ENCODE measurements at places on chromosomes 4 and X.

DNA sequence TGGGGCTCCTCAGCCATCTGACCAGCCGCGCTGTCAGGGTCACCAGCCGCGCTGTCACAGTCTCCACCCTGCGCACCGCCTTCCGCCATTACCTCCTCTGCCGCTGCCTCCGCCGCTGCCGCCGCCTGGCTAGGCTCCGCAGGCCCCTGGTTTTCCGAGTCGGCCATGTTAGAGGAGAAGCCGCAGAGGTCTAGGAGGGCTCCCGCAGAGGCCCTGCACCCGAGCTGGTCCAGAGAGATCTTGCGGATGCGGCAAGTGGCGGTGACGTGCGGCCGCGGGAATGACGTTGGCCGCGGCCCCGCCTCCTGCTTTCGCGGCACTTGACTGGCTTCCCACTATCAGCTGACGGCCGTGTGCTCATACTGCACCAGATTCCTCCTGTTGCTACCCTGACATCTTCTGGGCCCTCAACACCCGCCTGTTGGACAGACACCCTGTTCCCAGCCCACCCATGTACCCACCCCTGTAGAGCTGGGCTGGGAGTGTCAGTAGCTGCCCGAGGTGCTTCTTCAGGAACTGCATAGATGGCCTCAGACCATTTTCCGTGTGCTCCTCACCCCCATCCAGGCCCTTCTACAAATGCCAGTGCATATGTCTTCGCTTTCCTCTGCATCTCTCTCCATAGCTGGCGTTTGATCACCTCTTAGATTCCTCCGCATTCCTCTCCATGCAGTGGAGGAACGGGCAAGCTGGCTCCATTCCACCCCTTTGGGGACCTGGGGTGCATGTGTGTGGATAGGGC lies at the start of gene NAP1L5:
NAP1L5 (minus strand) TSS at position 242 of the 742 bp plus-strand sequence; CDS start at position 167, 75 bp downstream.
- no peak for DNase-seq

DNA sequence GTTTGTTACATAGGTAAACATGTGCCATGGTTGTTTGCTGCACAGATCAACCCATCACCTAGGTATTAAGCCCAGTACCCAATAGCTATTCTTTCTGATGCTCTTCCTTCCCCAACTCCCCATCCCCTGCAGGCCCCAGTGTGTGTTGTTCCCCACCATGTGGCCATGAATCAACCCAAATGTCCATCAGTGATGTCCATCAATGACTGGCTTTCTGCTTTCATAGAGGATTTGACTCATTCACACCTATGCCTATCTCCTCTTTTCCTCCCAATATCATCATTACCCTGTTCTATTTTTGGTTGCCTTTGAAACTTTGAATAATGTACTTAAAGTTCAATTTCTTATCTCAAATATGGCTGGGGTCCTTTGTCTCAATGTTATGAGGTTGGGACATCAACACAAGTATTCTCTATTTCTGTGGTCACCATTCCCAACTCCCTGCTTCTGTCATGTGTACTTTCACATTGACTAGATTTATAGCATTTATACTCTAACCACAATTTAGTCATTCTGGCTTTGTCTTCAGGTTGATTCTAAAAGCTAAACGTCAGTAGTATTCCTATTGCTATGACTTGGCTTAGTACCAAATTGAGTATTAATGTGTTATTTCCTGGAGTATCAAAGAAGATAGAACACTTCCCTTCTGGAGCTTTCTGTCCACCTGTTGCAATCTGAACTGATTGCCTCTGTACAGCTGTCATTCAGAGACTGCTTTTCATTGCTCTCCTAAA lies 107.2 kb downstream of the TAB3 start:
- DNase-seq = no peak

GRCh38 chr4:181950372-181951127 lies 292.7 kb upstream of the TENM3 start:
- no peak for DNase-seq

GRCh38 chrX:65921363-65921762 lies 118.5 kb downstream of the VSIG4 start:
- DNase-seq = no peak

- no peak for DNase-seq
Measured at GRCh38 chr4:128516301-128516969, 228.8 kb upstream of the PGRMC2 start.

DNA sequence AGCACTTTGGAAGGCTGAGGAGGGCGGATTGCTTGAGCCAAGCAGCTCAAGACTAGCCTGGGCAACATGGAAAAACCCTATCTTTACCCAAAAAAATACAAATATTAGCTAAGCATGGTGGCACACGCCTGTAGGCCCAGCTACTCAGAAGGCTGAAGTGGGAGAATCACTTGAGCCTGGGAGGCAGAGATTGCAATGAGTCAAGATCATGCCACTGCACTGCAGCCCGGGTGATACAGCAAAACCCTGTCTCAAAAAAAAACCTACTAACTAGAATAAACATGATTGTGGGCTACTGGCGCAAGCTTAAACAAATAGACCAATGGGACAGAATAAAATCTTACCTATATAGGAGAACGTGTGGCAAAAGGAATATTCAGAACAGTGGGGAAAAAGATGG lies 7.3 kb downstream of the CDKL2 start:
- DNase-seq = no peak

DNA sequence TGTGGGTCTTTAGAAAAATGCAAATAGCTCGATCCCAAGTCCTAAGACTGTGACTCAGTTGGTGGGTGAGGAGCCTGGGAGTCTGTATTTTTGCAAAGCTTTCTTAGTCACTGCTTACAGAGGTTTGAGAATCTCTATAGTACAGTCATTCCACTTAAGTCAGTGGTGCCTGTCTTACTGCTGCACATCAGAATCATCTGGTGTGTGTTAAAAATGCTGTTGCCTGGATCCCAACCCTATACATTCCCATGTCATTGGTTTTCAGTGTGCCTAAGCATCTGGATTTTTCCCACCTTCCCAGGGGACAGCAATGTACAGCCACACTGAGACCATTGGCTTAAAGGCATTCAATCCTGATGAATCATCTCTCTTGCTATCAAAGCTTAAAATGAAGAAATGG lies 21.0 kb upstream of the GEMIN8 start:
- DNase-seq = no peak

DNA sequence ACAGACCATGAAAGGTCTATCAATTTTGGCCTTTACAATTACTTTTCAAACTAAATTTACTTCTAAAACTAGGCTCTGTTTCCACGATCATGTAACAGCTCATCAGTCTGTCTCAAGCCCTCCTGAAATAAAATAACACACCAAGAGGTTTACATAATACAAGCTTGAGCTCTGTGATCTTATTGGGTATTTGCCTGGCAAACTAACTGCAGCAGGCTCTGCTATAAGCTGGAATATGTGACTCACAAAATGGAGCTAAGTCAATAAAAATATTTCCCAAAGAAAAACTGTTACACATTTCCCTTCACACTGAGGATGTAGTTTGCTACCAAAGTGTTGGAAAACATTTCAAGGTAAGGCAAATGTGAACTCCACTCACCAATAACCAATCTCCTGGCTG lies 94.7 kb upstream of the GPM6B start:
- no peak for DNase-seq

- DNase-seq = no peak
Measured at GRCh38 chr4:82493721-82494425, 63.5 kb downstream of the ENOPH1 start.

DNA sequence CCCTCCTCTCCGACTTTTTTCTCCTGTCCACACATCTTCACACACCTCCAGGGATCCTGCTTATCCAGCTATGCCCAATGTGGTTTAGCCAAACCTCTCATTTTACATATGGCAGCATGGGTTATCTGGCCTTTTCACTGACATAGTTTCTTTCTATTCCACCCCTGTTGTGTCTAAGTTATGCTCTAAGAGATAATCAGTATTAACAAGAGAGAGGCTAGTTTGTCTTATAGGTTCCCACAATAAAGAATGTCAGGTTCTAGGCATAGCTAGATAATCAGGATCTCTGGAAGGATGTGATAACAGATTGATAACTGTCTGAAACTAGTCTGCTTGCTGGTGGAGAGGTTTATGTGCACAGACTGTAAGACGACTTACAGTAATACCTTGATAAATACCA lies 7.7 kb upstream of the GALNT7 start:
- DNase-seq = no peak

DNA sequence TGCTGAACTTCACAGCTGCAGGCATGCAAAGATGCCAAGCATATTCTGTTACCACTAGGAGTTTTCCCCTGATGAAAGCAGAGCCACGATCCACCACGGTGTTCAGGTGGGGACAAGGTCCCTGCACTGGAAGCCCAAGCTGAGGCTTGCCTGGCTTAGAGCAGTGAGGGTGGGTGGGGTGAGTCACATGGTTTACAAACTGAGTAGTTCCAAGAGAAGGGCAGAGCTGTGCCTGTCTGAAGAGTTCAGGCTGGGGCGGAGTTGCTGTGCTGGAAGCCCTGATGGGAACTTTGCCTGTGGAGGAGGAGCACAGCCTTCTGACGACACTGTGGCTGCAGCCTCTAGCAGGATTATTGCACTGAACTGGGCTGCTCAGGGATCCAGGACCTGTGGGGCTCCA lies 45.5 kb downstream of the FAM9B start:
- DNase-seq = no peak

DNA sequence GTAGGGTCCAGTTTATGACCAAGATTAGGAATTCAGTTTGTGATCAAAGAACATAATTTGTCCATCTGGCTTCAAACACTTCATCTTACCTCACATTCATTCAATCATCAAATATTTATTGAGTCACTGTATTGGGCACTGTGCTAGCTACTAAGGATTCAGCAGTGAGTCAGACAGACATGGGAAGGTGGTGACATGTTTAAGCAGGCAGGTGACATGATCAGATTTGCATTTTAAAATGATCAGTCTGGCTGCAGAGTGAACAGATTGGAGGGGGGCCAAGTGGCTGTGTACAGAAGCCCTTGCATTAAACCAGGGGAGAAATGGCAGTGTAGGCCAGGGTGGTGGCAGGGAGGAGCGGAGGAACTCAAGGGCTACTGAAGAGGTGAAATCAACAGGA lies 25.1 kb upstream of the APLN start:
- DNase-seq = no peak

DNA sequence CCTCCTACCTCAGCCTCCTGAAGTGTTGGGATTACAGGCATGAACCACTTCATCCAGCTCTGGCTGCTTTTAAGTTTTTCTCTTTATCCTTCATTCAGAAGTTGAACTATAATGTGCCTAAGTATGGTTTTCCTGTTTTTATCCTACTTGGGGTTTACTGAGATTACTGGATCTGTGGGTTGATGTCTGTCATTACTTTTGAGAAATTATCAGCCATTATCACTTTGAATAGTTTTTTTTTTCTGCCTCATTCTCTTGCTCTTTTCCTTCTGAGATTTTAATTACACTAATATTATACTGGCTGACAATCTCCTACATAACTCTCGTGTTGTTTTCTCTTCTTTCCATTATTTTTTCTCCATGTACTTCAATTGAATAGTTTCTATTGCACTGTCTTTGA lies 47.6 kb upstream of the MORC4 start:
- DNase-seq = no peak

- DNase-seq = no peak
Measured at GRCh38 chr4:113758372-113758771, 3.2 kb downstream of the CAMK2D start.

DNA sequence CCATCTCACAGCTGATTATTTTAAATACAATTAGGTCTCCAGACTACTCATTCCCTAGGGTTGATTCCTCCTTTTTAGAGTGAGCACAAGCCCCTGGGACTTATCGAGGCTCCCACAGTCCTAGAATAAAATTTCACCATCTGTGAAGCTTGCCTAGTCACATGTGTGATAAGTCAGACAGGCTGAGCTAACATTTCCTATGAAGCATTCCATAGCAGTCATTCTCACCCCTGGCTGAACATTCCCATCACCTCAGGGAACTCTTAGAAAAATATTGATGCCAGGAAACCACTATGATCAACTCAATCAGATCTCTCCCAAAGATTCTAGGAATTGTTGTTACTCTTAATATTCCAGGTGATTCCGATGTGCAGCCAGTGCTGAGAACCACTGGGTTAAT lies 37.7 kb downstream of the ARHGEF9 start:
- no peak for DNase-seq

GRCh38 chrX:2837961-2838360 lies 9.2 kb downstream of the GYG2 start:
- DNase-seq = no peak

DNA sequence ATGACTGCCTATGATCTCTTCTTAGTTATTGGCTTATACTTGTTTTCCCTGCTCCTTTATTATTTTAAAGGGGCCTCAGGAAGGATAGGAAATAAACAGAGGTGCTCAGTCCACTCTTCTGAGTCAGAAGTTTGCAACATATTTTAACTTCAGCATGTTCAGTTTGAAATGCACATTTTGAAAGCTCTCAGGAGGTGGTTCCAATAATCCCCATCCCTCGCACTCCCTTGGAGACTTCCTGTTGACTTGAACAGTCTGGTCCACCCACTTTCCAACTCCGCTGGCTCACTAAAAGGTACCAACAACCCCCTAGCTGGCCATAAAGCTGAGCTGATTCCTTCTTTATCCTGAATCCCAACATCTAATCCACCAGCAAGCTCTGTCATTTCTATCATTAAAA lies 78.3 kb upstream of the DUSP21 start:
- no peak for DNase-seq

DNA sequence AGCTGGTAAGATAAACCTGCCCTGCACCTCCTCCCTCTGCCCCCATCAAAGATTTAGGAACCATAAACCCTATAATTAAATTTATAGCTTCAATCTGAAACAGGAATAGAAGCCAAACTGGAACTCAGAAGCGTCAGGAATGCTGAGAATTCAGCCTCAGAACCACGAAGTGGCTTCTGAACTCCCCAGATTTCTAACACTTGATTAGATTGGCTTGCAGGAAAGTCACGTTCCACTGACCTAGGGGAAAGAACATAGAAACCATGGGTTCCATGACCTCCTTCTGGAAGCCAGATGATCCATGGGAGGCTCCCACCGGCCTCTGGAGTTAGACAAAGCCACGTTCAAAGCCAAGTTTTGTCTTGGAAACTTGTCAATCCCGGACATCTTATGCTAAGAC lies 356.5 kb downstream of the MID1IP1 start:
- DNase-seq = no peak

DNA sequence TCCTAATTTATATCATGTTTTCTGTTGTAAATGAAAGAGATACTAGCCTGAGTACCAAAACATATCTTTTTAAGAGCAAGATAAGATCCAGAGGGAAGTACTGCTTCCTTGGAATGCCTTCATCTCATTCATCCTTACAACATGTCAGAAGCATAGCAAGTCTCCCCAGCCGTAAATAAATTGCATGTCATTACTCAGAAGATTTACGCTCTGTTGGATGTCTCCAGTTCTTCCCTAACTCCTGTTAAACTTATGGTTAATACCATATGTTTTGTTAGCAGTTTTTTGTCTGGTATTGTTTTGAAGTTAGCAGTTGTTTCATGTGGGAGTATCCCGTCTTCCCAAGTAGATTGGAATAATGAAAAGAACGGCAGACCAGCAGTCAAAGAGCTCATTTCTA lies 7.5 kb upstream of the GPC3 start:
- no peak for DNase-seq

- DNase-seq = no peak
Measured at GRCh38 chrX:1106478-1107210, 105.8 kb downstream of the CRLF2 start.

DNA sequence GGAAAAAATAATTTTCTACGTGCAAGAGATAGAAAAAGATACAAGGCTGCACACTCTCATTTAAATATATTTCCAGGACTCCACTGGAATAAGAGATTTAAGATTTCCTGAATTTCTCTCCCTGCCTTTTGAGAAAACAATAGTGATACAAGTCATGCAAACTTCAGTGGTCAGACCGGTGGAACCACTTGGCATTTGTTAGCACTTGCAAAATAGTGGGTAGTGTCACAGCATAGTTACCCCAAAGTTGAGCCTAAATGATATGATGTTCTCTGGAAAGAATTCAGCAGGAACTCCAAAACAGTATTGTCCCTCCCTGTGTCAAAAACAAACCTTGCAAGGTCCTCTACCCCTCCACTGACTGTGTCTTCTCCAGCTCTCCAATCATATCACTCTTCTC lies 102.3 kb downstream of the ANKRD50 start:
- DNase-seq = no peak

Data from stimulated activated CD8-positive, alpha-beta memory T cell treated with anti-CD3 and anti-CD28 coated beads, Interleukin-15, amount 100 ng/mL, for 24 hours (primary cell).